Cerebellum (tissue), 4 donors: ENCODE measurements at places on chromosomes 16 and 17. TPM values are rescaled to one million over a fixed set of nuclear protein-coding genes. Genes with fewer than 3 reads are reported as not detected.

KRT9 gene
- total RNA-seq: not detected

SLC5A11 gene
- not detected for total RNA-seq

SHMT1 gene
- 9.9 TPM for total RNA-seq

TMEM114 gene
- not detected for total RNA-seq

GSG1L2 gene
- total RNA-seq: not detected

SLC47A1 gene
- total RNA-seq: 1.00 TPM

ASPA gene
- 0.54 TPM for total RNA-seq

CD300LG gene
- total RNA-seq: not detected

GCGR gene
- not detected for total RNA-seq

PRM1 gene
- not detected for total RNA-seq

CTRL gene
- total RNA-seq: 2.9 TPM

HAP1 gene
- 1.5 TPM for total RNA-seq

TAC4 gene
- total RNA-seq: not detected

TBC1D3K gene
- total RNA-seq: not detected

CDH15 gene
- 3.8 TPM for total RNA-seq

OTOA gene
- total RNA-seq: 0.36 TPM

RHBDF1 gene
- 5.3 TPM for total RNA-seq

KRT37 gene
- not detected for total RNA-seq

PIK3R5 gene
- total RNA-seq: 1.2 TPM

EARS2 gene
- 38.9 TPM for total RNA-seq

CCL8 gene
- 0.18 TPM for total RNA-seq

KRTAP2-3 gene
- total RNA-seq: not detected

TP53TG3 gene
- not detected for total RNA-seq
